Activated CD4-positive, CD25-positive, alpha-beta regulatory T cell treated with anti-CD3 and anti-CD28 coated beads, Interleukin-2, amount 50 U/mL, for 16 hours (primary cell): ENCODE measurements at places on chromosomes 2 and 18.

DNA sequence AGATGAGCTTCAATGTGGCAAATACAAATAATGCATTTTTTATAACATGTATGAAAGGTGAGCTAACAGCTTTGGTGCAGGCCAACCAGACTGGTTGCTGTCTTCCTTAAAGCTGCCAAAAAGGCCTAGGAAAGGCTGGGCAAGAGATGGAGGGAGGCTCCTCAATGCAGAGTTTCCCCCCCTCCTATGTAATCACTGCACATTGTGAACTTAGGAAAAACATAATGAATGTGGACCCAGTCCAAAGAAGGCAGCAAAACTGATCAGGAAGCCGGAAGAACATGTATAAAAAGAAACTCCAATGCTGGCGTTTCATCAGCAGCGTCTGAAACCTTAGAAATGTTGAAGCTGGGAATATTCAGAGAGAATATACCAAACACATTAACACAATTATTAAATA lies 84.2 kb upstream of the LYPD6 start:
- DNase-seq = no peak

DNA sequence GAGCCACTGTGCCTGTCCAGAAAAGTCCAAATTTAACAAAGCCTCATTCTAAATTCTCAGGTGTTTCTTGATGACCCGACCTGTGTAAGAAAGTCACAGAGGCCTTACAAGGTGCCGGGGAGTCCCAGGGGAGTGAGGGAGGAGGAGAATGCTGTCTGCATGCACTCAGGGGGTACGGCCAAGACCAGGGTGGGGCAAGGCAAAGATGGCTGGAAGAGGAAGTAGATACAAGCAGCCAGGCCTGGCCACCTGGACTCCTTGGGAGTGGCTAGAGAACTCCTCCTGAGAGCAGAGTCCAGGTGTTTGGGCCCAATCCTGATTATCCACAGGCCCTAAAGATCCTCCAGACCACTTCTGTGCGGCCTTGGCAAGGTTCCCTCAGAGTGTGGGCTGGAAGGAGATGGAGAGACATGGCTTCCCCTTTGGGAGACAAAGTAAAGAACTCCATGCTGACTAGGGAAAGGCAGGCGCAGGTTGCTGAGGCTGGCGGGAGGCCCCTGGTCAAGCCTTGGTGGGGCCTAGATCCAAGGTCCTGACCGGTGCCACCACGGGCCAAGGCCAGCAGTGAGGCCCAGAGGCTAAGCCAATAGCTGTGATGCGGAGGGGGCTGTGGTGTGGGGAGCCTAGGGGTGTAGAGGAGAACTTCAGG lies 74.7 kb downstream of the COPS8 start:
- DNase-seq = no peak

DNA sequence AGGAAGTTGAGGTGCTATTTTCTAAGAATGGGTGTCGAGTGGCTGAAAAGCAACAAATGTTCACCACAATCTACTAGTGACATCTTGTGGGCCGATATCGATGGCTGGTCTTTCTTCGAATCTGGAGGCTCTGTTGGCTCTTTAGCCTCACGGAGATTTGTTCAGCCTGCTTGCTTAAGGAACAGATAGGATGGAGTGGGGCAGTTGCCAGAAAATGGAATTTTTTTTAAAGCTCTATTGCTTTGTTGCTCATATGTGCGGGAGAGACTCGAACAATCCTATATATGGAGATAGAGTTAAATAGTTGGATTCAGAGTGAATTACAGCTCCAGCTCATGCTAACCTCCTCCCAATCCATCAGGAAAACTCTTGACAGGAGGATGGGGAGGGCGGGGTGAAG lies 70.9 kb upstream of the LYPD6B start:
- no peak for DNase-seq

DNA sequence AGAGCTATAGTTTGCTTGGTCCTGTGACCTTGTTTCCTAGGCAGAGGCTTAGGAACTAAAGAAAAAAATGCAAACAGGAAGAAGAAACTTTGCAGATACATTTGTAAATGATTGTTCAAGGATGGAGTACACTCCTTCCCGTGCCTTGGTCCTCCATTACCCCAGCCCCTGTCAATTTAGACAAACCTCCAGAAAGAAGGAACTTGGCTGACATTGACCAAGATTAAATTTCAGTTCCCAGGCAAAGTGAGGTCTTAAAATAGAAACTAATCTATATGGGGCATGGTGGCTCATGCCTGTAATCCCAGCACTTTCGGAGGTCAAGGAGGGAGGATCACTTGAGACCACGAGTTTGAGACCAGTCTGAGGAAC lies 179.9 kb upstream of the FN1 start:
- no peak for DNase-seq

GRCh38 chr2:28780496-28780895 lies 28.9 kb downstream of the PPP1CB start:
- no peak for DNase-seq

DNA sequence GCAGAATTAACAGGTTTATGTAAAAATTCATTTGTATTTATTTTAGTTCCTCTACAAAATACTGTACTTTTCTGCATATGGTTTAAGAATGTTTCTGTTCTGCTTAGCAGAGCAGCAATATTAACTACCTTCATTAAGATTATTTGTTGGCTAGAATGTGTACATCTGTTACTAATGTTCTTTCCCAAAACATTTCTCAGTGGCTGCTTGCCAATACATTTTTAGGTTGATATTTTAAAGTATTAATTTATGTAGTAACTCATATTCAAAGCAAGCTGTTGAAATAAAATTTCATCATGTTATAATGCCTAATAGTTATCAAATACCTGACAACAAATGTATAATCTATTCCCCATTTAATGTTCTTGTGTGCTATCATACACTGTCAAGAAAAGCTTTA lies 40.3 kb downstream of the PRKD3 start:
- DNase-seq = no peak

GRCh38 chr2:29789911-29790485 lies 131.4 kb downstream of the ALK start:
- no peak for DNase-seq

DNA sequence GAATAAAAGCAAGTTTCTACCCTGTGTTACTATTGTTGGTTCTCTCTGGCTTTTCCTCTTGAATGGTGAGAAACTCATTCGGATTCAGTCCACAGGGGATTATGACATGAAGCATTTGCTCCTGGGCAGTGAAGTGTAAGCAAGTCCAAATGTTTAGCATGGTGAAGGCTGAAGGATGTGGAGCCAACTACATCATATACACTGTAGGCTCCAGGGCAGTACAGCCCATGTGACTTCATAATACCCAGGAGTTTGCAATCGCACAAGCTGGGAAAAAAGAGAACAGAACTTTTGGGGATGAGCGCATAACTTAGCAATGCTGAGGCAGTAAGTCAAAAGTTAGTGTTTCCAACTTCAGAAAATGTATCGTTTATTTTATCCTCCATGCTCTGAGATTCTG lies 695.7 kb upstream of the POU3F3 start:
- no peak for DNase-seq

DNA sequence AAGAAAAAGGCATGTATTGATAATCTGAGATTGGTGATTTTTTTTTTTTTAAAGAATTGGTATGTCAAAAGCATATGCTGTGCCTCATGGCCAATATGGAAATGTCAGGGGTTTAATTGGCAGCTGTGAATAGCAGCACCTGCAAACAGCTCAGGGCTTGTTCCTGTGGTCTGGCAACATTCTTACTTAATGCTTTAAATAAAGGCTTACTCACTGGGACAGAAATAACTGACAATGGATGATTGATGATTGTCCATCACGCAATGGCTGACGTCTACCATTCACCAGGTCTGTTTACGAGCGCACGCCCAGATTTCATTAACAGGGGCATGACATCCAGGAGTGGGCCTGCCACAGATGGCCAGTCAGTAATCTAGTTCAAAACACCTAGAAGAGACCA lies 66.7 kb downstream of the ETAA1 start:
- no peak for DNase-seq

DNA sequence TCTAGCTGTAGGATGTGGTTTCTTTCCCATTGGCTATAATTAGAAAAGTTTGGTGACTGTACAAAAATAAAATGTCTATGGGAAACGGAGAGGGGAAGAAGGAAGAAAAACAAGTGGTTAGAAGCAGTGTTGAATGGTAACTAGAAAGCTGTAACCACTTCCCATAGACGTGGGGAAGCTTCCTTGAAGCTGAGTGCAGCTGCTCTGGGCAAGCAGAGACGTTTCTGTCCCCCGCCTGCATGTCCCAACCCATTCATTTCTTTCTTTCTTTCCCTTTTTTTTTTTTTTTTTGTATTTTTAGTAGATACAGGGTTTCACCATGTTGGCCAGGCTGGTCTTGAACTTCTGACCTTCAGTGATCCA lies 367.8 kb upstream of the HS6ST1 start:
- no peak for DNase-seq

DNA sequence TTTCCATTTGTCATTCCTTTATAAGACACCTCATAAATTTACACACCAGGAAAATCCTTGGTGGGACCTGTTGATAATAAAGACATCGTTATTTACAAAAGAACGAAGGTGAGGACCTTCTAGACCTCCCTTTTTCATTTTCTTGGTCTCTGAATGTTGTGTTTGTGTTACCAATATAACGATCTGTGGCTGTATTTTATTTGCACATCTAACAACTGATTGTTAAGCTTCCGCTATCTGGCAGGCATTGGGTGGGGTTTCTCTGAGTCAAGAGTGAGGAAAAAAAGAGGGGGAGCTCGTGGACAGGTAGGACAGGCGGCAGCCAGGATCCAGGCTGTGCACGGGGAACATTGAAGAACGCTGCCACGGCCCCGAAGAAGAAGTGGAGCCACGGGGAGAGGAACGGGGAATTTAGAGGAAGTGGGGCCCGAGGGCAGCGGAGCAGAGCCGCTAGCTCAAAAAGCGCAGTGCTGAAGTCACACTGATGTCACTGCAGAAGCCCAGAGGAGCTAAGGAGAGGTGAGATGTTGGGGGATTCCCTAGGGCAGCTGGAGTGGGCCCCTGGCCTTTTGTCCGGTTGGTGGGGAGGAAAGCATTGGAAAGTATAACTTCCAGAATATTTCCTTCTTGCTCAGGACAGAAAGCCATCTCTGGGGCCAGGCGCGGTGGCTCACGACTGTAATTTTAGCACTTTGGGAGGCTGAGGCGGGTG lies 20.9 kb upstream of the DNMT3A start:
- peak; percentile 23 for DNase-seq

GRCh38 chr2:230246206-230246605 lies 20.7 kb downstream of the SP140 start:
- no peak for DNase-seq

- DNase-seq = no peak
These were observed 23.2 kb downstream of the HJURP start for GRCh38 chr2:233831011-233831721.

DNA sequence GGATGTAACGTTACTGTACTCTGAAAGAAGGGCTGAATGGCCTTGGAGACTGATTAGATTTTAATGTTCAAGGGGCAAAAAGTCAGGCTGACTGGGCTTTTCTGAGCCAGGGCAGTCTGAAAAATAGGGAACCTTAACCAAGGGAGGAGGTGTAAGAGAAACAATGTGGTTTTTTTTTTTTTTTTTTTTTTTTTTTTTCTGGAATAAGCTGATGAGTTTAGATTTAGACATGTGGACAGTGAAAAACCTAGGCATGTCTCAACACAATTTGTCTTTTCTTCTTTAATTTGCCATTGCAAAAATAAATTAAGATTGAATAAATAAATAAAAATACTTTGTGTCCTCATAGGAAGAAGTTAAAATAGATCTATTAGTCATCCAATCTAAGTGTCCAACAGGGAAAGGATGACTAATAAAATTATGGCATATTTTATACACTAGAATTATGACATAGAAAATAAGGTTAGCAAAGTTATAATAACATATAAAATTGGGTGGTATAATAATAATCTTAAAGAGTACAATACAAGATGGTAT lies 237.6 kb upstream of the TRIB2 start:
- DNase-seq = no peak

DNA sequence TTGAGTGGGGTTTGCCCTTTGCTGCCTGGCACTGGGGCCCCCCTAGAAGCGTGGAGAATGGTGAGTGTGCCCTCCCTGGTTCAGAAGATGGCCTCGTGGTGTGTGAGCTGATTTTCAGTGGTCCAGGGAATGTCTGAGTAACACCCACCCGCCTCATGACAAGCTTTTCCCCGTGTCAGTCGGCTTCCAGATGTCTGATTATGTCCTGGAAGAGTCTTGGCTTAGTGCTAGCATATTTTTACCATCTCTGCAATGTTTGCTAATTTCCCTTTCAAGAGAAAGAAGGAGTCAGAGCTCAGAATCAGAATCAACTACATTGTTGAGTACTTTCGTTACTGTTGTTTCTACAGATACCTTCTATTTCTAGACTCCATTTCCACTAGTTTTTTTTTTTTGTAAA lies 214.7 kb downstream of the SEPTIN10 start:
- no peak for DNase-seq

DNA sequence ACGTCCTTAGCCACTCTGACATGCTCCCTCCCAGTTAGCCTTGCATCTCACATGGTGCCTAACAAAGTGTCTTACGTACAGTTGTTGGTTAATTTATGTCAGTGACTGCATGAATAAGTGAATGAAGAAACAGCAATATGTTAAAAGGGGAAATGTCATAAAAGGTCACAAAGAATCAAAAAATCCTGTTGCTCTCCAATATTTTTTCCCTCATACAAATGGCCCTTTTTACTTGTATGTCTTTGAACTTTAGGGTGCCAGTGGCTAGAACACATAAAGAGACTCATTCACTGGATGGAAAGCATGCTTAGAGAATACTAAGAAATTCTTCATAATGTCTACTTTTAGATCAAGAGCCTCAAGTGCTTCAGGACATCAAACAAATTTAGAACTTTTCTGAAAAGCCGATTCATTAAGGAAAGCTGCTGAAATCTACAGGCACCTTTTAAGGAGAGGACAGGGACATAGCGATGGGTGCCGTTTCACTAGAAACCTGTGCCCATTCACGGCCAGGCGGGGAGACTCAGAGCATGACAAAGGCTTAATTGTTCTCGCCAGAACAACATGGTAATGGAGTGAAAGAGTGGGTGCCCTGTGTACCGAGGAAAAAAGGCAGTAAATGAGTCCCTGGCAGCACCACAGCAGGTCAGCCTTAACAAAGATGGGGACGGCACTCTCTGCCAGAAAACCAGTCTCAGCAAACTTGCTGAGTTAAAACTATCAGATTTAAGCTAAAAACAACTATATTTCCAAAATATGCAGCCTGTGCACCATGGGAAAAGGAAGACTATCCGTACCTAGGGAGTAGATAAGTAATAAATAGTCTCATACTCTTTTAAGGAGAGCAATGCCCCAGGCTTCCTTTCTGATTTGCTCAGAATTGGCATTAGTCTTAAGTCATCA lies 71.6 kb upstream of the SPTBN1 start:
- no peak for DNase-seq

DNA sequence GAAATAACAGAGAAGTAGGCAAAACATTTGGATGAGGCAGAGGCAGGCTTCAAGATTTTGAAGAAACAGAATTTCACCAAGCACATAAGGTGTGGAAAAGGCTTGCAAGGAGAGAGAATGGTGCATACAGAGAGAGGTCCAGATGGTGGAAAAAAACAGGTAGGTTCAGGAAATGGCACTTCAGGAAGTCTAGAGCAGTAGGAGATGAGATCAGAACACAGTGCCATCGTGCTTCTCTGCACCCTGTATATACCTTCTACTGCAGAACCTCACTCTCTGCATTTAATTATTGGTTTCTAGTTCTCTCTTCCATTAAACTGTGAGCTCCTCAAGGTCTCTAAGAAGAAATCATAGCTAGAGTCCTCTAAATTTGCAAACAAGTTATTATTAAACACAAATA lies 2.4 kb downstream of the PAIP2B start:
- DNase-seq = no peak
